Right cardiac atrium (tissue), 5 donors: ENCODE measurements at places on chromosomes 3 and 15. TPM values are rescaled to one million over a fixed set of nuclear protein-coding genes. Genes with fewer than 3 reads are reported as not detected.

The PPM1L gene
- 30.5 TPM for total RNA-seq

The IP6K1 gene
- total RNA-seq = 18.4 TPM

The SLC7A14 gene
- total RNA-seq = not detected

The PAQR5 gene
- total RNA-seq = 3.5 TPM

The CCNB2 gene
- 0.91 TPM for total RNA-seq

The NUDT16 gene
- total RNA-seq = 27.4 TPM

The TMCO5A gene
- total RNA-seq = not detected

DNA sequence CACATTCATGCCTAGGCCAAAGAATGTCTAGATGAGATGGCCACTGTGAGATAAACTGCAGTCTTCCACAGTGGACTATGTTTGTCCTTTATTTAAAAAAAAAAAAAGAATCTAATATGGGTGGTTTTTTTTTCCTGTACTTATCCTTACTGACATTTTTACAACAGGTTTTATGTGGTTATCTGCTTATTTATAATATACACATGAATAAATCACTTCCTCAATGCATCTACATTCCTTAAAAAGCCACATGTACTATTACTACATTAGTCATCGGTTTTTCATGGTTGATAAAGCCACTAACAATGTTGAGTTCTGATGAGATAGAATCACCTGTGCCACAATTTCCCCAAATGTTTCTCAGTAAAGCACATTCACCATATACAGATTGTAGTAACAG is 341.3 kb upstream of the THBS1 start:
- no peak for DNase-seq

DNA sequence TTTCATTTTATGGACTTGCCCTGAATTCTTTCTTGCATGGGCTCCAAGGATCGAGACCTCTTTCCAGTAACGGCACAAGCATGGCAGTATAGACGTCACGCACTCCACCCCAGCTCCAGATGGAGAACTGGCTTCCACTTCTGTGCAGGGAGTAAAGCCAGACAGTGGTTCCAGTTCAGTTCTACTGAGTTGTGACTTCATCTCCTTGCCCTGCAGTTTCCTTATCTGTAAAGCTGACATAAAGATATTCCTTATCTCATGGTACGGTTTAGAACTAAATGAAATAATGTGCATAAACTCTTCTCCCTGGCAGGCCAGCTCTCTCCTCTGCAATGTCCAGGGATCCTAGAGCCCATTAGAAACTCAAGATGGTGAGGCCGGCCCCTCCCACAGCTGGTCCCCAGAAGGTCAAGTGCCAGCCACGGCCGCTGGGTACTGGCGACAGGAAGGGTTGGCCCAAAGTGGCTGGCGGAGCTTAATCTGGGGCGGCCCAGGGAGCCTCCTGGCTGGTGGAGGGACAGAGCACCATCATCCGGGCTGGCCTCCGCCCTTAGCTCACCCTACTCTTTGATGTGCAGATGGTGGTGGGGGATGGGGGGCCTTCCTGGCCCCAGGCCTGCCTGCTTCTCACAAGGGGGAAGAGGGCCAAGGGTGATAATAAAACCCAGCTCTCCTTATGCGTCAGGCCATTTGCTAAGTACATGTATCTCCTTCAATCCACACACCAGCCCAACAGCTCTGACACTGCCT is 7.2 kb downstream of the MESP2 start:
- peak; percentile 49 for DNase-seq

GRCh38 chr3:182389071-182389815 is 404.1 kb upstream of the ATP11B start:
- no peak for DNase-seq

DNA sequence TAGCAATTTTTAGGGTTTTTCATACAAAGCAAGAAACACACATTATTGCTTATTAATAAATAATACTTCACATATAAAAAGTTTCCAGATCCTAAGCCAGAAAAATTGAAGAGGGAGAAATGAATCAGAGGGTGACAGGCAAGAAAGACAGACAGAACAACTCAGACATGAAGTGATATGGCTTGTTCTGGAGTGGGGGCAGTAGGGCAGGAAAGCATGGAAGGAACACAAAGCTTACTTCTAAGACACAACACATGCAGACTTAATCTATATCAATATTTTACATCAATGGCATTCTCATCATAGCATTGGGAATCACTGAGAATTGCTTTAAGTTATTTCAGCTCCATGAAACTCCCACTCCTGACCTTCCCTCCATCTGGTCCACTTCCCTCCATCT is 24.4 kb downstream of the TNIK start:
- DNase-seq = no peak

GRCh38 chr3:18886331-18886730 is 262.0 kb upstream of the KCNH8 start:
- no peak for DNase-seq

- no peak for DNase-seq
Measured at GRCh38 chr15:35306361-35306981, 221.4 kb upstream of the NANOGP8 start.

DNA sequence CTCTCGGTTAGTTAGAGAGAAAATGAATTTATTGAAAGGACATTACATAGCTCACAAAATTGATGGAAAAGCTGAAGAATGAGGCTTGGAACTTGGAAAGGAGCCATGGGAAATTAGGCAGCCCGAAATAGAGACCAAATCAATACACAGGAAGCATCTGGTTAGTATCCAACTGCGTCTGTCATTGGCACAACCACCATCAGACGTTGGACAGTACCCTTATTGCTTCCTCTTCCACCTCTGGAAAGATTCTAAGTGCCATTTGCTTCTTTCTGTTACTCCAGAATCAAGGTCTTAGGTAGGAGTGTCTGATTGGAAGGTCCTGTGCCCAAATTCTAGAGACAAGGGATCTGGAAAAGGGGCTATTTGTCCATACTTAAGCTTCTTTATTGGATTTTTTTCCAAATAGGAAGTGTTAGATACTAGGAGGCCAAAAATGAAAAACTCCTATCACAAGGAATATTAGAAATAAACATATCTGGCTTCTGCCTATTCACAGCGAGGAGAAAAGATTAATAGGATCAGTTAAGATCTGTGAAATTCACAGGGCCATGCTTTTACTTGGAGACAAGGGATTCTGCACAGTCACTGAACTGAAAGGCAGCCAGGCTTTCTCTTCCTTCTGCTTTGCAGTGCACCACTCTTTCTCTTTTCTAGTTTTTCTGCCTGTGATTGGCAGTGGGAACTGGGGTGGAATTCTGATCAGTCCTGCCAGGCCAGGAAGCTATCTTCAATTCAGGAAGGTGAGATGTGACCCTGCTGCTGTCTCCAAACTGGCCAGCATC is 10.7 kb upstream of the HACD2 start:
- no peak for DNase-seq

DNA sequence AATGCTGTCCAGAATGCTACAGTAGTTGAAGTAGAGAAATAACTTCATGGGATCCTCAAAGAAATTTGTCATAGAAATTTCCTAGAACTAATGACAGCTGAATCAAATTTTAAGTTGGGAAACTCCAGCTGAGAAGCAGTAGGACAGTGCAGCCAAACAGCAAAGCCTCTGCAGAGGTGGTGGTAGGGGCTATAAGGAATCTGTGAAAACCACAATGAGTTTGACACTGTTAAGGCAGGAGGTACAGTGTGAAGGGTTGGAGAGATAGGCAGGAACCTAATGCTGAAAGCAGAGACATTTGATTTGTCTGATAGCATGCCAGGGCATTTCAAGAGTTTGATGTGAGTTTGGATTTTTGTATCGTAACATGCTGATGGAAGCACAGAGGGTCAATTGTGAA is 22.0 kb downstream of the ASTE1 start:
- DNase-seq = no peak

GRCh38 chr3:136110481-136110880 is 85.7 kb downstream of the MSL2 start:
- no peak for DNase-seq

DNA sequence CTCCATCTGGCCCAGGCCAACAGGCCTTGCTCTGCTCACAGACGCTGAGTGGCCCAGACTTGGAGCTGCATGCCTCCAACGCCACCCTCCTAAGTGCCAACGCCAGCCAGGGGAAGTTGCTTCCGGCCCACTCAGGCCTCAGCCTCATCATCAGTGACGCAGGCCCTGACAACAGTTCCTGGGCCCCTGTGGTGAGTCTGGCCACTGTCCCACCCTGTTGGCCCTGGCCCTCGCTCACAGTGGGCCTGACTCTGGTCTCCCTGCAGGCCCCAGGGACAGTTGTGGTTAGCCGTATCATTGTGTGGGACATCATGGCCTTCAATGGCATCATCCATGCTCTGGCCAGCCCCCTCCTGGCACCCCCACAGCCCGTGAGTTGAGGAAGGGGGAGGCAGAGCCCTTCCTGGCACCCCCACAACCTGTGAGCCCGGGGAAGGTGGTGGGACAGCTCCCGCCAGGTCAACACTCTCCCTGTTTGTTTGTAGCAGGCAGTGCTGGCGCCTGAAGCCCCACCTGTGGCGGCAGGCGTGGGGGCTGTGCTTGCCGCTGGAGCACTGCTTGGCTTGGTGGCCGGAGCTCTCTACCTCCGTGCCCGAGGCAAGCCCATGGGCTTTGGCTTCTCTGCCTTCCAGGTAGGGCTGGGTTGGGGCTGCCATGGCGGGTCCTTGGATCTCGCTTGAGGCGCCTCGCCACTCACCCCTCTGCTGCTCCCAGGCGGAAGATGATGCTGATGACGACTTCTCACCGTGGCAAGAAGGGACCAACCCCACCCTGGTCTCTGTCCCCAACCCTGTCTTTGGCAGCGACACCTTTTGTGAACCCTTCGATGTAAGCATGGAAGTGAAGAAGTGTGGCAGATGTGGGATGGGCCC is 10.0 kb downstream of the NT5DC2 start:
- peak; percentile 57 for DNase-seq

DNA sequence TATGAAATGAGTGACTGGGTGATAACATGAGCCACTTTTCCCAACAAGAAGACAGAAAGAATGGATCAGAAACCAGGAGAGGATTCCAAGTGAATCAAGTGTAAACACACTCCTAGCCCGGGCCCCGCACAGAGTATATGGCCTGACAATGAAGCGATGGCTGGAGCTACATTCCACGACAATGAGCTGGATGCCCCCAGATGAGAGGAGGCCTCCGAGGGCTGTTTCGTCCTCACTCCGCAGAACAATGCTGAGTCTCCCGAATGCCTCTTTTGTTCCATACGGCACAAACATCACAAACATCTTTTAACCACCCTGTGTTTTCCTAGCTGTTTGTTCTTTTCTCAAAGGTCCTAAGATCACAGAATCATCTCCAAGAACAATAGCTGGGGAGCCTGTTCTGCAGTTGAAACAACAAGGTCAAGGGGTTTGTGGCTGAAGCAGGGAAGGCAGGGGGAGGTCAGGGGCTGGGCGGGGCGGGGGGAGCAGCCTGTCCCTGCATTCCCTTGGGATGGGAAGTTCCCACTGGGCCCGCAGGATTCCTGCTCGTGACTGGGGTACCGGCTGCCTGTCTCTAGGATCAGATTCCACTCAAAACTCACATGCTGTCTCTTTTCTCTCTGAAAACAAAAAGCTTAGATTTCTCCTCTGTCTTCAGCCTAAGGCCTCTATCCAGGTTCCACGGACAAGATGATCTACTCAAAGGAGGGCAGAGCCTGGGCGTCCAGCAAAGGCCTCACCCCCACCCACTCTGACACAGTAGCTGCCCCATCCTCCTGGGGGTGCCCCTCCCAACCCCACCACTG is 151.3 kb downstream of the XXYLT1 start:
- no peak for DNase-seq

DNA sequence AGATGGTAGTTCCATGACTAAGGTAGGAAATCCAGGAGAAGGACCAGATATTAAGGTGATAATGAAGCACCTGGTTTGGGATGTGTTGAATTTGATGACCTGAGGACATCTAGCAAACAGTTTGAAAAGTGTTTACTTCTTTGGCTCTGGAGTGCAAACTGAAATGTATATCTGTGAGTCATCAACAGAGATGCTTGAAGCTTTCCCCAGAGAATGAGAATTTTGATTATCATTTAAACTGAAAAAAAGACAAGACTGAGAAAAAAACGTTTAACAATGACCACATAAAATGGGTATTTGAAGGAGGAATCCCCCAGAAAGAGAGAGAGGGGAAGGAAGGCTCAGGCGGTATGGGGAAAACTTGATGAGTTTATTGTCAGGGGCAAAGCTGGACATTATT is 20.7 kb upstream of the GSK3B start:
- DNase-seq = no peak

DNA sequence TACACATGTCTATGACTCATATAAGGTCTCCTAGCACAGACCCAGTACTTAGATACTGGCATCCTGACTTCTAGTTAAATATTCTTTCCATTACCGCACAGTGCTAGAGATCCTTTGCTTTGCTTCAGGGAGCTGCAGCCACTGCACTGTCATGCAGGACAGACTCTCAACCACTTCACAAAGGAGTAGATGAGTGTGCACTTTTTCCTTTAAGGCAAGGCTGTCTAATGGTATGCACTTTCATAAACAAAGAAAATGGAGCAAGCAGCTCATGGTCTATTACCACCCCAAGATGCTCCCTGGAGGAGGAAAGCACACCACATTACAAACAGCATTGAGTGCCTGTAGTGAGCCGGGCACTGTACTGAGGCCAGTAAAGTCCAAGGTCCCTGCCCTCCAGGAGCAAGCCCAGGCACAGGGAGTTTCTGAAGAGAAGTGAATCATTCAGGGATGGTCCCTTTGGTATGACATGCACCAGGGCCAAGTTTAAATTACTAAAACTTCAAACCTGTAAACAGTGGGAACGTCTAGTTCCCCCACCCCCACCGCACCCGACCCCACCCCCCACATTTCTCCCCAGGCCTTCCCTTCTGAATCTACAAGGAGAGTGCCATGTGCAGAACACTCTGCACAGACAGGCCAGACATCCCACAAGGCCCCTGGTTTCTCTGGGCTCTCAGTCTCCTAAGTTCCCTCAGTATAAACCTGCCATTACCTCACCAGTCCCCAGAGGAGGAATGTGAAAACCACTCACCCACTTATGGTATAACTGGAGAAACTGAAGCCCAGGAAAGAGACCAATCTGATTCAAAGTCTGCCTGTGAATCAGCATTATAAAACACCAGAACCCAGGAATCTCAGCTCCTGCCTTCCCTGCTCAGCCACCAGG is 107.8 kb upstream of the BCL6 start:
- DNase-seq = no peak

- DNase-seq = no peak
Measured at GRCh38 chr15:42691308-42691707, 45.6 kb downstream of the CDAN1 start.

- DNase-seq = no peak
Measured at GRCh38 chr3:186519021-186519658, 25.0 kb downstream of the CRYGS start.

- DNase-seq = no peak
Measured at GRCh38 chr3:189995129-189995528, 125.6 kb downstream of the P3H2 start.

DNA sequence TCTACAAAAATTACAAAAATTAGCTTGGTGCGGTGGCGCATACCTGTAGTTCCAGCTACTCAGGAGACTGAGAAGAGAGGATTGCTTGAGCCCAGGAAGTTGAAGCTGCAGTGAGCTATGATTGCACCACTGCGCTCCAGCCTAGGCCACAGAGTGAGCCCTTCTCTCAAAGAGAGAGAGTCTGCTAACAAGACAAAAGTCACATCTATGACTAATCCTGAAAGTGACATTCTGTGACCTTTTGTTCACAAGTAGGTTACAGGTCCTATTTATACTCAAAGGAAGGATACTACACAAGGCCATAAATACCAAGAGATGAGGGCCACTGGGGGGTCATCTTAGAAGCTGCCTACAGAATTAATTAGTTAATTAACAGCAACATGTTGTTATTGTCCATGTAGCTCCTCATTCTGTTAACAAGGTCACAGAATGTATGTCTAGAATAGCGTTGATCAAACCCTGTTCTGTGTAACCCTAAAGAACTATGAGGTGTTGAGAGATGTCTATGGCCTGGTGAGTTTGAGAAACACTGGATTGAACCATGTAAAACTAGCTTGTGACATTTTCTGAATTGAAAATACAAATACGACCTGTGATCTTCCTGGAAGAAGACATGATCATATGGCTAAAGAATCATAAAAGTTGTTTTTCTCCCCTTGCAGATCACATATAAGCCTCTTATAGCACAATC is 97.0 kb downstream of the SAMMSON start:
- DNase-seq = no peak
